Hematopoietic multipotent progenitor cell treated with erythropoietin and hydrocortisone succinate and interleukin-3 and kit ligand, for 4 days (in vitro differentiated cells): ENCODE measurements at places on chromosomes 3 and 15.
A peak's percentile ranks its signal among the peaks of the same experiment; 100 is the strongest.

- DNase-seq, result no peak
Observed at GRCh38 chr3:148211725-148212124, 486.0 kb upstream of the AGTR1 start.

- DNase-seq, result no peak
Observed at GRCh38 chr3:172376881-172377280, 71.4 kb downstream of the GHSR start.

DNA sequence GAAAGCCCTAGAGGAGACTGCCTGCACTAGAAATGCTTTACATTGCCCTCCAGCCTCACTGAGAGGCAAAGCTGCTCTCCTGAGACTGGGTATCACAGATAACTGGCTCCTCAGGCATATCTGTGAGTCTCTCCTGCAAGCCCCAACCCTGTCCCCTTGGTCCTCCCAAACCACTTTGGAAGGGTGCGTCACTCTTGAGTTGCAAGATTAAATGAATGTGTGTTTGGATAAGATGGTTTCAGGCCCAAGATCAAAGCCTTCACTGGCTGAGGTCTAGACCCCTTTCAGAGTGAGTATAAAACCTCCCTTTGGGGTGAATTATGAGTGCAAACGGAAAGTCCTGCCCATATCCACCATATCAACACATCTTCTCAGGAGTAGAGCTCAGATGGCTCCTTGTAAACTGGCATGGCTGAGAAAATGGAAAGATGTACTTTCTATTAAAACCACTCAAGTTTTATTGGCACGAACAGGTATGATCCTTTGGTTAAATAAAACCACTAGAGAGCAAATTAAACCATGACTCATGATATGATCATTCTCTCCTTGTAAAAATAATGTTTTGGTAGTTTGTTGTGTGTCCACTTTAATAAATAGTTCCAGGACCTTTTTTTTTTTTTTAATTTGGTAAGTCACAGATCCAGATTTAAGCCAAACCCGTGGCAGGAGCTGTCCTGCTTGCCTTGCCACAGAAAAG is 164.0 kb downstream of the CHST2 start:
- DNase-seq, result peak; percentile 98

GRCh38 chr3:147799601-147800000 is 390.4 kb downstream of the ZIC1 start:
- no peak for DNase-seq

DNA sequence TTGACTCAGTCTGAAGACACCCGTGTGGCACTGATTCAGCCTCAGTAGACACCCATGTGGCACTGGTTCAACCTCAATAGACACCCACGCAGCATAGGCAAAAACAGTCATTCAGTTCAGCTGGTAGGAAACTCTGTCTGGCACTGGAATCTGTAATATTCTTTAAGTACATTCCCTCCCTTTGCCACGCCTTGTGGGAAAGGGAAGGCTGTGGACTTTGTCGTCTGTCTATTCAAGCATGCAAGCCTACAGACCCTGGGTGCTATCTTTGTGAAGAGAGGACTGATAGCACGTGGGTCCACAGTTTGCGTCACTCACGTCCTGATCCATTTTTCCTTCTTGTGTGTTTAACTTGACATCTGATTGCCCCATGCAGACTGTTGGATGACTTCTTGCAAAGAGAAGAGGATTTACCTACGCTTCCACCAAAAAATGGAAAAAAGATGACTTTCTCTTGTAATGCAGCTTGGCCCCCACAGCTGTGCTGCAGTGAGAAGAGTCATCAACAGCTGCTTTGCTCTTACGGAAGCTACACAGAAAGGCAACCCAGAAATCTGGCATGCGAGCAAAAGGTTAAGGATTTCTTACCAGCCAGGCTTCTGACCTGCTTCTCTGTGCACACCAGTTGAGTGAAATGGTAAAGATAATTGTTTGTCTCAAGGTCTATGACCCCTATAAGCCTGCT is 278.1 kb downstream of the ULK4 start:
- no peak for DNase-seq

GRCh38 chr15:78732634-78733033 is 78.6 kb downstream of the ADAMTS7 start:
- DNase-seq, result no peak

DNA sequence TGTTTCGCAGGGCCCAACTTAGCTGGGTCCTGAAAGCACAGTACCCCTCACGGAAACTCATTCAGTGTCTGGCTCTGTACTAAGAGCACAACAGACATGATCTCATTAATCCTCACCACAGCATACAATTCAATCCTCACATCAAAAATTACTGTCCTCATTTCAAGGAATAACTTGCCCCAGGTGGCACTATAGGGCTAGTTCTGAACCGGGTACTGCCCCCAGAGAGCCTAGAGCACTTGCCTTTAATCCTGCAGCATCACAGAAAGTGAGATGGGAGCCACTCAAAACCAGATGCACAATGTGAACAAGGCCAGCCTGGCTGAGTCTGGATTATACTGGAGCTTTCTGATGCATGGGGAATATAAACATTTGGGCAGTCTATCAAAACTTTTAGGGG is 122.6 kb downstream of the OSBPL10 start:
- DNase-seq, result no peak

DNA sequence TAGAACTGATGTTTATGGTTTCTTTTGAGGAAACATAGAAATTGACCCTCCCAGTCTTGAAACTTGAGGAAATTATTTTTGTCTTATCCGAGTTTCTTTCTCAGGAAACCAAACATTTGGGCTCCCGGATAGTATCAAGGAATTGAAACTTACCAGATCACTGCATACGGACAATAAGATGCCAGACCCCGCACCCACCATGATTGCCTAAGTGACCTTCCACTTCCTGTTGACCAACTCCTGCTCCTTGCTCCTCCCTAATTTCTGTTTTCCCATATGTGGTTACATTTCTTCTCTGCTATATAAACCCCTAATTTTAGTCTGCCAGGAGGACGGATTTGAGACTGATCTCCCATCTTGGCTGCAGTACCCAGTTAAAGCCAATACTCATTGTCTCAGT is 118.4 kb upstream of the TPRG1 start:
- DNase-seq, result no peak

DNA sequence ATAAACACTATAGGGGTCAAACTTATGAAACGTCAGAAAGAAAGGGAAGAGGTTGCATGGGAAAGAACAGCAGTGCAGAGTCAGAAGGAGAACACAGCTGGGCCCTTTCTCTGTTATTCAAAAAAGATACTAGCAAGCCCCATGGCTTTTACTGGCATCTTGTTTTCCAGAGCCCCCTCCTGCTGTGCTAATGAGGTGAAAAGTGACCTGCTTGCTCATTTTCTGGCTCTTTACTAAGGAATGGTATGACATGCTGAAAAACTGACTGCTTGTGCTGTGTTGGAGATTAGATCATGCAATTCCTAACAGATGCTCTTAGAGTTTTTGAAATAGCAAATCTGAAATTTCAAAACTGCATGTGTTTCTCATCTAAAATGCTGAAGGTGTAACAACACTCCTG is 541.6 kb upstream of the ALCAM start:
- no peak for DNase-seq

- no peak for DNase-seq
Observed at GRCh38 chr3:87250009-87250408, 22.9 kb downstream of the CHMP2B start.

GRCh38 chr3:111035316-111035715 is 36.3 kb upstream of the NECTIN3 start:
- DNase-seq, result no peak

DNA sequence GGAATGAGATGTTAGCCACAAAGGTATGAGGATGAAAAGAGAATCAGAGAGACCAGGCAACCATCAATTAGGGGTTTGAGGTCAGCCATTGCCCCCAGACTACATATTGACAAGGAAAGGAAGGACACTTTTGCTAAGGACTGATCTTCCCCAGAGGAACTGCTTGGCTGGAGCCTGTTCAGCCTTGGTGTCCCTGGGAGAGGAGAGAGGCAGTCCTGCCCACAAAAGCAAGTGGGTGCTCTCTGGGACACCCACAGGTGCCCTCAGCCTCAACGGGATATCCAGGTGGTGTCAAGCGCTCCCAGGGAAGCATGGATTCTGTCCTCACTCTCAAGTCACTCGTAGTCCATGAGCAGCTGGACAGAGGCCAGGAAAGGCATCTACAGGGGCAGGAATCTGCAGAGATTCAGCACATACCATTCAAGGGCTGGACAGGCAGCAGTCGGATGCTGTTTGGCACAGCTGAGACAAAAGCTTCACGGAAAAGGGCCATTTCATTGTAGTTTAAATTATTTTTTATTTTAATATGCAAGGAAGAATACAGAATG is 166.2 kb downstream of the UACA start:
- no peak for DNase-seq

DNA sequence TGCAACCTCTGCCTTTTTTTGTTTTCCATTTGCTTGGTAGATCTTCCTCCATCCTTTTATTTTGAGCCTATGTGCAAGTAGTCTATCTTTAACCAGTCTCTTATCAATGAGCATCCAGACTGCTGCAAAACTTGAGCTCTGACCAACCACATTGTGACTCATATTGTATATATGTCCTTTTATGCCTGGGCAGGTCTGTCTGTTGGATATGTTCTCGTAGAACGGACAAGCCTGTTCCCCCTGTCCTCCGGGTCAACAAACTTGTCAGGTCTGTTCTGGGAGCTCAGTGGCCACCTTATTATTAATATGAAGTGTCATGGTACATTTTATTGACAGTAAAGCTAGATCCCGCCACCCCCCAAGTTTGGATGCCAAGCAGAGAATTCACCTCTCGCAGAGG is 252.9 kb upstream of the ST8SIA2 start:
- peak; percentile 64 for DNase-seq

GRCh38 chr3:28915741-28916500 is 364.9 kb upstream of the RBMS3 start:
- DNase-seq, result peak; percentile 25

- no peak for DNase-seq
Observed at GRCh38 chr3:7875925-7876324, 625.7 kb upstream of the LMCD1 start.

- no peak for DNase-seq
Observed at GRCh38 chr3:112606098-112606497, 34.8 kb downstream of the CCDC80 start.

- DNase-seq, result no peak
Observed at GRCh38 chr3:66442254-66443117, 58.3 kb downstream of the LRIG1 start.

DNA sequence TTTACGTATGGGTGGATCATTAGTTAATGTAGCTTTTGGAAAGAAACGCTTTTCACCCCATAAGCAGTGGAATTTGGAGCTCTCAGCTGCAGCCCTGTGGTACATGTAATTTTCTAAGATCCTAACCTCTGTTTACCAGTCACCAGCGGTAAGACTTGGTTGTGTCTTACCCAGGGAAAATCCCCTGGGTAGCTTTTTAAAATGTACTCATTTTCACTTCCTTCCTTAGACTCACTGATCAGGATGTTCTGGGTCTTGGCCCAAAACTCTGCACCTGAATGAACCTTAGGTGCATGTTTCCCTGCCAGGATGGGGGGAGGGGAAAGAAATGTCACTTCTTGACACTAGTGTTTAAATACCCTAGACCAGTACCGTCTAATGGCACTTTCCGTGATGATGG is 605.2 kb downstream of the MAGI1 start:
- DNase-seq, result no peak

DNA sequence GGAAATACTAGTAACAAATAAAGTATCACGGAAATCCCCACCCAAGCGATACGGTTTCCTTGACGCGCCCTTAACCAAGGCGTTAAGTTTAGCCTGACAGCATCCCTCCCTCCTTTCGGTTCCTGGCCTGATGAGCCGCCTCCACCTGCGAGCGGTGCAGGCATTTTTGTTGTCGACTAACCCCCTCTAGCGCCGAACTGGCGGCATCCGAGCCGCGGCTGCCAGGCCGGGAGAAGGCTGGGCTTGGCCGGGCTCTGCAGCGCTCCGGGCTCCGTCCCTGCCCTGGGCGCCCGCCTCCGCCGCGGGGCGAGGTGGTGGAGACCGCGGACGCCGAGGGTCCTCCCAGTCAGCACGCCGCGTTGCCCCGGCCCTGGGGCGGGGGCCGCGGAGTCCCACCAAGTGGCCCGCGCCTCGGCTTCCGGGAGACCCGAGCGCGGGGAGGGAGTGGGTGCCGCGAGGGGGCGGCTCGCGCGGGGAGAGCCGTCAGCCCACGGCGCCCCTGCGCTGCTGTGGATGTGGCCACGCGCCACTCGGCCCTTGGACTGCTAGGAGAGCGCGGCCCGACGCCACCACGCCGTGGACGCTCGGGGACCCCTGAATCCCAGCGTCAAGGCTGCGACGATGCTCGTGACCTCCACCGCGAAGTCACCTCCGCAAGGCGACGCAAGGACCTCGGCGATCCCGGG is 1.1 kb upstream of the EPHA6 start:
- peak; percentile 87 for DNase-seq

GRCh38 chr3:124772081-124772831 is 42.0 kb downstream of the UMPS start:
- DNase-seq, result peak; percentile 94

DNA sequence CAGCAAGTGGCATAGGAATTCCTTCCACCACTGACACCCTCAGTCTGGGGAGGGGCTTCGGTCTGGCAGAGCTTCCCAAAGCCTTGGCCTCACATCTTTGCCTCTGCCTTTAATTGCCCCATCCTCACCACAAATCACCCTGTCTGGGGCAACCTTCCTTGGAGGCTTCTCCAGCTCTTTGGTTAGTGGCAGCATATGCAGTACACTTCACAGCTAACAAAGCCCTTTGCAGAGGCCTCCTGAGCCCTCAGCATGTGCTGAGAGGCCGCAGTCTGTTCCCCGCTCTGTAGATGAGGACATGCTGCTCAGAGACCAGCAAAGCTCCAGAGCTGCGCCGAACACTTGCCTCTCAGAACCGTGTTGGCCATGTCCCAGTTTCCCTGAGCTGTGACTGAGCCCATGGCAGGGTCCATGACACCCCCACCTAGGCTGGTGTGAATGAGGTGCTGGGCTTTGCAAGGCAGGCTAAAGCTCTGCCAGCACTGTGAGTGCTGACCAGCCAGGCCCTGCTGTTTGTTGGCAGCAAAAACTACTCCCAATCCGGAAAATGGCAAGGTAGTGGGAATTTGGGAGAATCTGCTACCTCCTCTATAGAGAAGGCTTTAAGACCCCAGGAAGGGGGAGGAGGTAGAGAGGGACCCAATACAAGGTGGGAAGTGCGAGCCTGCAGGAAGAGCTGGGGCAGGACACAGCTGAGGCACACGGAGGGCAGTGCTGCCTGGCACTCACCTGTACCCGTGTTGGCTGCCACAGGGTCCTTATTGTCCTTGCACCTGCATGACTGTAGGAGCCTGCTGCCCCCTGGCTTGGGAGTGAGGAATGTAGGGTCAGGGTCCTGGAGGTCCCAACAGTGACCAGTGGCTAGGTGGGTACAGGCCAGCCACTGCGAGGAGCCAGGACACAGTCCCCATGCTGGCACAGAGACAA is 8.4 kb upstream of the KLF15 start:
- DNase-seq, result no peak

GRCh38 chr3:152395764-152396163 is 127.0 kb downstream of the MBNL1 start:
- DNase-seq, result no peak

GRCh38 chr15:73990250-73991005 is 1.7 kb downstream of the STOML1 start:
- DNase-seq, result no peak

GRCh38 chr3:52167240-52167639 is 13.0 kb upstream of the POC1A start:
- DNase-seq, result no peak
